ENCODE measurements at places on chromosomes 6 and 20. TPM values are rescaled to one million over a fixed set of nuclear protein-coding genes. Genes with fewer than 3 reads are reported as not detected.

Gene MCHR2
- total RNA-seq: not detected

Gene CALHM6
- 0.83 TPM for total RNA-seq

Gene ADGRB3
- total RNA-seq: not detected

Gene MYB
- total RNA-seq: 0.90 TPM

Gene TRAPPC3L
- total RNA-seq: not detected

Gene ULBP1
- total RNA-seq: 0.56 TPM

Gene MLN
- not detected for total RNA-seq

Gene RNF144B
- total RNA-seq: 2.8 TPM

Gene DDRGK1
- 20.6 TPM for total RNA-seq

Gene HAO1
- total RNA-seq: not detected

Gene ADGB
- total RNA-seq: not detected
